Fibroblast of pulmonary artery (primary cell): ENCODE measurements at places on chromosomes 3 and 15.
A peak's percentile ranks its signal among the peaks of the same experiment; 100 is the strongest.

DNA sequence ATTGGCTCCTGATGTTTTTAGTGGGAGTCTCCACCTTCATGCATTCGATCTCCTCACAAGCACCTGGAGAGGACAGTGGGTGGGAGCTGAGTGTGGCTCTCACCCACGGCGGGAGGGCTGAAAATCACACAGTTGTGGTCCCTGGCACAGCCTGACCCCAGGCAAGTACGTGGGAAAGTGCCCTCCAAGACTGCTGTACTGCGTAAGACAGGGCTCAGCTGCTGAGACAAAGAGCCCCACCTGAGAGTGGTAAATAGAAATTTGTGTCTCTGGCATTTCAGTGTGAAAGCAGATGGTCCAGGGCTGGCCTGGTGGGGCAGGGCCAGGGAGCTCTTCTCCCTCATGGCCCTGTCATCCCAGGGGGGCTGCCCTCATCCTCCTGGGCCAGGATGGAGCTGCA lies 77.4 kb upstream of the IQSEC1 start:
- no peak for DNase-seq

DNA sequence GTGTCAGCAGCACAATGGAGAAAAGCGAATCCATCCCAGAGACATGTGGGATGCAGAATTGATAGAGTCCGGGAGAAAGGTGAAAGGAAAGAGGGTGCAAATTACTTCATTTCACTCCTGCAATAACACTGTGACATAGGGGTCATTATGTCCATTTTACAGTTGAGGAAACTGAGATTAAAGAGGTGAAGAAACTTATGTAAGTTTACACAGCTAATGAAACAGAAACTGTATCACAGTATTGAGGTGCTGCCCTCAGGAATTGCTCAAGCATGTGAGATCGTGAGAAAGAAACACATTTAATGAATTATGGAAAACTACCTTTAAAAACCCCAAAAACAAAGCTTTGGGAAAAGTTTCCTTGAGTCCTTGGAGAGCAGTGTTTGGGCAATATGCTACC lies 103.6 kb upstream of the PFN2 start:
- no peak for DNase-seq

DNA sequence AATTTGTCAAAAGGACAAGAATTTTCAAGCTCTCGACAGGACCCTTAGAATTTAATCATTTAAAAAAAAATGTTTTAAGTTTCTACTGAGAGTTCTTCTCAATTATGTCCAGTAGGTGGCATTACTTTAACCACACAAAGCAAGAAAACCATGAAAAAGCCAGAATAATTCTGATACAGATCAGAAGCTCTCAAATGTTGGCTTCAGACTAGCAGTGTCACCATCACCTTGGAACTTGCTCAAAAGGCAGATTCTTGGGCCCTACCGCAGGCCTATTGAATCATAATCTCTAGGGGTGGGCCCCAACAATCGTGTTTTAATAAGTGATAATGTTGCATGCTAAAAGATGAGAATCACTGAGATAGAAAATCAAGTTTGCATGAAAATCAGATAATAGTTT lies 99.5 kb upstream of the KCNMB2 start:
- DNase-seq, result peak; percentile 69

DNA sequence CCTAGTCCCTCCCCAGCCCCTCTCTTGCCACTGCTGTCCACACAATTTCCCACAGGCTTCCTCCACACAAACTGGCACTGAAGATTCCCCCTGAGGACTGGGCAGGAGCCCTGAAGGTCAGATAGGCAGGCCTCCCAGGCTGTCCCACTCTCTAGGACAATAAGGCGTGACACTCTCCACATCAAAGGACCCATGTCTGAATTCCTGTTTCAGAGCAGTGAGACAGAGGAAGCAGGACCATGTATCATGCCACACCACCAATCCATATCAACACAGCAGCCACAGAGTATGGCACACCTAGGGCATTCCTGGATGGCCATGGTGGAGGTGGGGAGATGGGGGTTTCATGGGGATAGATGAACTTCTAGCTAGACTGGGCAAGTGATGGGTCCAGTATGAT lies 13.8 kb upstream of the CCR1 start:
- no peak for DNase-seq

DNA sequence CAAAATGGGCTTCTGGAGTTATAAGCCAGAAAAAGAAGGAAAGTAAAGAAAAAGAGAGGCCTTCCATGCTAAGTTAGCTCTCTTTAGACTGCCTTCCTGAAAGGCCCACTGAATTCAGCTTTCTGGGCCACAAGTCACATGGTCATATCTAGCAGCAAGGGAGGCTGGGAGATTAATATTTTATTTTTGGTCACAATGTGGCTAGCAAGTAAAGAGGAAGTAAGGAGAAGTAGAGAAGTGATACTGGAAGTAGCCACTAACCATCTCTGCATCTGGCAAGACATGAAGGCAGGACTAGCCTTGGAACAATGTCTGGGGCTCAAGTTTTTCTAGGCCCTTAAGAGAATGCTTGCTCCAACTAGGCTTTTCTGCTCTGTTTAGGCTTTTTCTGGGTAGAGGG lies 81.8 kb upstream of the UBE2E1 start:
- DNase-seq, result no peak

GRCh38 chr15:27928386-27928785 lies 170.7 kb downstream of the OCA2 start:
- DNase-seq, result no peak

GRCh38 chr3:18946524-18946923 lies 201.8 kb upstream of the KCNH8 start:
- DNase-seq, result no peak

DNA sequence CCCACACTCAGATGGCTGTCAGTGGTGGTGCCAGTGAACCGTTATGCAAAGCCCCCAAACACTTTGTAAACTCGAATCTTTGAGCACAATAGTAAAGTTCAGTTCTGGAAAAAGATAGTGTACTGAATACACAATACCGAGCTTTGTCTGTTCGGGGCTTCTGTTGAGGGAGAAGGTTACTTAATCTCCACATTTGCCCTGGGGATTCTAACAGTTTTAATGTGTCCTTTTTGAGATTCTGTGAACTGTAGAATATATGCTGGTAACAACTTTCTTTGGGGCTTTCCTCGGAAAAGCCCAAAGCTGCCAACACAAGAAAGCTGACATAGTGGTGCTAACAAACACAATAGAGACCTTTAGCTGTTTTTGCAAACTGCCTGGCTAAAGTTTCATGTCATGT lies 686.5 kb downstream of the ROBO1 start:
- DNase-seq, result no peak

DNA sequence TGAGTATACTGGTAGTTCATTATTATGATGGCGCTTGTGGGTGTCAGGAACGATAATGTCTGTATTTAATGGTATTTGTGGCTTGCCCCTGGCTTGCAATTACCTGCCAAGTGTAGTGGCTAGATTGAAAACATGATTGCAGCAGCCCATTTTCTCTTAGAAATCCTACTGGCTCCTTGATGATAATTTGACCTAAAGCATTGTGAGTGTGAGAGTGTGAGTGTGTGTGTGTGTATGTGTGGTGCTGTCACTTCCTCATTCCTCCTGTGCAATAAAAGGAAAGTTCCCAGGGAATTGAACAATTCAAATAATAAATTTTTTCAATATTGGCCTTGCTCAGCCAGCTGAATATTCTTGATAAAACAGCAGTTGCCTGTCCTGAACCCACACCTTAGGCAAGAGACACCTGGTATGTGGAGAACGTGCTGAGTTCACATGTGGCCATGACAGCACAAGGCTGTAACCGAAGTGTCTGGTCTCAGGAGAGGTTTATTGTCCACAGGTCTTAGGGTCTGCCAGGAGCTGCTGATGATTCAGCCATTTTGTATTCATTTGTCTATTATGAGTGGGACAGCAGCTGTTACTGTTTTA lies 193.3 kb downstream of the CD47 start:
- peak; percentile 14 for DNase-seq

GRCh38 chr3:146544929-146545528 lies 622 bp upstream of the PLSCR1 start:
- DNase-seq, result no peak

GRCh38 chr15:88628018-88628654 lies 7.0 kb downstream of the AEN start:
- no peak for DNase-seq

- DNase-seq, result no peak
Measured at GRCh38 chr15:32861761-32862160, 144.0 kb downstream of the GREM1 start.

DNA sequence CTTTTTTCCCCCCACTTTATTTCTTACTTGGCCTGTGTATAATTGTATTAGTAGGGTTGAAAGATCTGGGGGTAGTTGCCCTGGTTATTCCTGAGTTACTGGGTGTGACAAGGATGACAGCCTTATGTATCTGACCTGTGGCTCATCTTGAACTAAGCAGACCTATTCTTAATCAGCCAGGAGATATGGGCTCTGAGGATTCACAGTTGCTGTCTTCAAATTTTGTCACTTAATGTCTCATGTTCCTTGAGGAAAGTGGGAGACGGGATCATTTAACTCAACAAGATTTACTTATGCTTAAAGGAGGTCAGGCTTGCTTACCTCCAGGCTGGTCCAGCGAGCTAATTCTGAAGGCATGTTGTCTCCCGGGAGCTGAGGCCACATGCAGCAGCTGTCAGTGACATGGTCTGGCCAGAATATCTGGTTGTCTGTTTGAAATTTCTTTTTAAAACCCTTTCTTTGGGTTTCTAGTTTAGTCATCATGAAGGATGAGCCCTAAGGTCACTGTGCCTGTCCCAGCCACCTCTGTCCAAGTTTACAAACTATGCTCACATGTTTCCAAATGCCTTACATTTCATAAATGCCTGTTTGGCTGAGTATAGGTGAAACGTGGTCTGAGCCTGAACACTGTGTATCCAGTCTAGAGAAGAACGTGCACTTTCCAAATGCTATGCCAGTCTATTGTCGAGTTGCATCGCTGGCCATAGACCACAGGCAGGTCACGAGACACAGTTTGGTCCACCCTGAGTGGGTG lies 26.8 kb downstream of the LRTM1 start:
- DNase-seq, result no peak

- no peak for DNase-seq
Measured at GRCh38 chr3:191154827-191155226, 44.2 kb upstream of the OSTN start.

- no peak for DNase-seq
Measured at GRCh38 chr3:114327665-114328064, 33.8 kb downstream of the TIGIT start.

GRCh38 chr3:185152410-185153170 lies at the start of gene C3orf70:
TSS of gene C3orf70 (minus strand) at chr3:185153060. CDS start at chr3:185152823, 237 bp downstream.
- peak; percentile 42 for DNase-seq

- peak; percentile 10 for DNase-seq
Measured at GRCh38 chr3:75294124-75294523, 370.0 kb upstream of the FRG2C start.

GRCh38 chr15:37931321-37931720 lies 3.1 kb upstream of the TMCO5A start:
- peak; percentile 16 for DNase-seq

DNA sequence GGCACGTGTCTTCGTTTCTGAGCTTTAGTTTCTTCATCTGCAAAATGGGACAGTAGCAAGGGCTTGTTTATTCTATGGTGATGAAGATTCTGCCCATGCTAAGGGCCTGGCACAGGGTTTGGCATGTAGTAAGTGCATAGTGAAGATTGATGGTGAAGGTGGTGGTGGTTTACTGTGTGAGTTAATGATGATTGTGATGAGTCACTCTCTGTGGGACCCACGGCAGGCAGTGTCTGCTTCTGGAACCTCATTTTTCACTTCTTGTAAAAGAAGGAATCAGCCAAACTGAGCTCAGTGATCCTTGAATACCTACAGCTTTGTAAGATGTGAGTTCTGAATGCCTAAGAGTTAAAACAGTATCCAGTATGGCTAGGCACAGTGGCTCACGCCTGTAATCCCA lies 86.2 kb upstream of the LRTM1 start:
- no peak for DNase-seq

DNA sequence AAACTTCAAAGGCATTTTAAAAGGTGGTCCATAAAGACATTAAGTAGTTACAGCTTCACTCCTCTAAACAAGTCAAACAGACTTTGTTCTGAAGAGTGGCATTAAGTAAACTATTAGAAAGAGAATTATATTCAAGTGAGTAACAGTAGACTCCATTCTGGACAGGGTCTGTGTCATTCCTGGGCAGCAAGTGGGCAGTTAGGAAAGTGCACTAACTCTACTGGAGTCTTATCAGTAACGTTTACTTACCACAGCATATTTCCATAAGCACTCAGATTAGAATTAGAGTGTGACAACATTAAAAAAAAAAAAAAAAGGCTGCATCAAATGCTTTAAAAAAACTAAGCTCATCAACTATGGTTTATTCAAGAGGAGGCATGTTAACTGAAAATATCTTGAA lies 10.6 kb downstream of the UBR1 start:
- peak; percentile 52 for DNase-seq

DNA sequence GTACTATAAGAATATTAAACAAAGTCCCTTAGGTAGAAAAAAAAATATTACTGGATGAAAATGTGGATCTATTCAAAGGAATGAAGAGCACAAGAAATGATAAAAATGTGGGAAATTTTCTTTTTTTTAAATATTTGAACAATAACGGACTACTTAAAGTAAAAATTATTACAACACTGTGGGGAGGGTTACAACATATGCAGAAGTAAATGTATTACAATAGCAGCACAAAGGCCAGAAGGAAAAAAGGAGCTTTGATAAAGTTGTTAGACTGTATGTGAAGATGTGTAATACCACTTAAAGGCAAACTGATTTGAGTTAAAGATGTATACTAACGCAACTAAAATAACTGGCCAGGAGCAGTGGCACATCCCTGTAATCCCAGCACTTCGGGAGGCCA lies 427.1 kb downstream of the SHQ1 start:
- DNase-seq, result no peak

DNA sequence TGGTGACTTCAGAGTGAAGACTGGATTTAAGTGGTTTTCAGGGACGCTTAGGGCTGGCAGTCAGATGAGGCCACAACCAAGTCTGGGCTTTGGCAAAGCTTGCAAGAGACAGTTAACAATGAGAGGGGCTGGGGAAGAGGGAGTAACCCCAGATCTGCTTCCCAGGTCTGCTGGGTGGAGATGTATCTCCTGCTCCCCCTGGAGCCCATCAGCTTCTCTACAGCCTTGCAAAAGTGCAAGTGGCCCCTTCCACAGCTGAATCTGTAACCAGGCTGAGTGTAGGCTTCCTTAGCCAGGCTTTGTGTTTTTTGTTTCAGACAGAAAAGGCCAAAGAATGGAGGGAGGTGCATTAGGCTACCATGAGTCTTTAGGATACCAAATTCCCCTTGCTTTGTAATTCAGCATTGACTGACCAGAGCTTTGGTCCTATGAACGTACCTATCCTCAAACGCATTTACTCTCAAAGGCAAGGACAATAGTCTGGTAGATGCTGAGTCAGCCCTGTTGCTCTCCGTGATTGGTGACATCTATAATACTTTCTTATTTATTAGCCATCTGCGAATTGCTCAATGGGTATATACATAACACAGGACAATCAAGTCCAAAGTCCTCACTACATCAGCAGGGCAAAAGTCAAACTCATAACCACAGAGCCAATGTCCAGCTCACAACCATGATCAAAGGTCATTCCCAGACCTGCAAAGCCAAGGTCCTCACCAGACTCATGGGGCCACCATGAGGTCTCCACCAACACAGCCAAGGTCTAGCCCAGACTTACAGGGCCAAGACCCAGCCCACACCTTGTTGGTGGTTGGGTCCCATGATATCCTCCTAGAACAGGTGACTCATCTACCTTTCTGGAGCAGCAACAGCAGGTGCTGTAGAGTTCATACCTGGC lies 17.1 kb downstream of the CCDC13 start:
- peak; percentile 46 for DNase-seq

GRCh38 chr3:7696320-7696719 lies 805.3 kb upstream of the LMCD1 start:
- DNase-seq, result no peak
